Activated gamma-delta T cell (primary cell): ENCODE measurements at places on chromosomes 1 and 21.
A peak's percentile ranks its signal among the peaks of the same experiment; 100 is the strongest.

- no peak for DNase-seq
These were observed 33.7 kb upstream of the KIRREL1 start for GRCh38 chr1:157959750-157960149.

DNA sequence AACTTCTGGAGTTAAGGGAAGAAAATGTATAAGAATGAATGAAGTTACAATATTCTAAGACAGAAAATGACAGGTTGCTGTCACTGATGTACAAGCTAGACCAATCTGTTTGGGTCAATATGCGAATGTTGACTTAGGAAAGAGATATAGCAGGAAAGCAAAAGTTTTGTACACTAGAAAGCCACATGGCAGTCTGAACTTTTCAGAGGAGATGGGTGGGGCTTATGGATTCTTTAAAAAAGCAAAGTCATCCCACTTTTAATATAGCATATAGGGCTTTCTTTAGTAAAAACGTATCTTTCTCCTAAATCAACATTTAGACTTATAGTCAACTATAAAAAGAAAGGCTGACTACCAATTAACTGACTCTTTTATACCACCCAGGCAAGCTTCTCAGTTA, 381.2 kb downstream of the PTPRC start:
- no peak for DNase-seq

GRCh38 chr1:203166192-203166940, 9.3 kb downstream of the MYBPH start:
- no peak for DNase-seq

GRCh38 chr1:78587211-78587610, 33.0 kb upstream of the IFI44L start:
- DNase-seq = no peak

DNA sequence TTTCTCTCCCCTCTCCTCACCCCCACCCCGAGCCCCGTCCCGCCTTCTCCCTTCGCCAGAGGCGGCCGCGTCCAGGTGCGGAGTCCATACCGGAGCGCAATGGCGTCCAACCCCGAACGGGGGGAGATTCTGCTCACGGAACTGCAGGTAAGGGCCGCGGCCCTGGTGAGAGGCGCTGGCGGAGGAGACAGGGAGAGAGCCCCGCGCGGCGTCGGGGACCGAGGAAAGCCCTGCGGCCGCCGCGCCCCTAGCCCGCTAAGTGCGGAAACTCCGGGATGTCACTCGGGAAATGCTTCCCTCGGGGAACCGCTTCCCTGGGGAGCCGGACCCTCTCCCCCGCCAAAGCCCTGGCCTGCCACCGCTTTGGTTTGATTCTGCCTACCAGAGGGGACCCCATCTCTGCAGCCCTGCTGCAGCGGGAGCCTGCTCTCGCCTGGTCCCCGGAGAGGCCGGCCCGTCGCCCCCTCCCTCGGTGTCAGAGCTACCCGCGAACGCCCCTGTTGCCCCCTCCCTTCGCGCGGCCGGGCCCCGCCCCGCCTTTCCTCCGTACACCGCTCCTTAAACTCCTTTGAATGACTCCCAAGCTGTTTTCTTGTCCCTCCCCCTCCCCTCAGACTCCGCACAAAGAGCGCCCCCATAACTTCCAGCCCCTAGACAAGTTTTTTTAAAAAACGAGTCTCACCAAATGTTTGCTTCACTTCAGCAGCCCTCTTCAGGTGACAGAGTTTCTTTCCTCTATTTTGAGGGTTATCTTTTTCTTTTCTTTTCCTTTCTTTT, 597 bp downstream of the PKN2 start:
- peak; percentile 51 for DNase-seq

DNA sequence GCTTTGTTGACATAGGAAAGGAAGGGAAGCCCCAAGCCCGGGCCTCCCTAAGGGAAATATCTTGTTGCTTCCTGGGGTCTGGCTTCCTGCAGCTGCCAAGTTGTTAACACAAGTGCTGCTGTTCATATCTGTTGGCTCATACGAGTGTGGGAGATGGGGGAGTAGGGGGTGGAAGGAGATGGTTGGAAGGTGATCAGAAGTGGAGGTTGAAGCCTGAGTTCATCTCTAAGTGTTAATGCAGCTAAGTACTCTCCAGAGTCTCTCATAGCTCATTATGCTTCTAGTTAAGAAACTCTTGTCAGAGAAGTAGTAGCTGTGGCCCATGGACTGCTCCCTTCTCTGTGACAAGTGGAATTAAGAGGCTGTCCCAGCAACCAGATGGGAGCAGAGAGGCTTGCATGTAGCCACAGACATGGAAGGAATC, 319.2 kb upstream of the SPAG17 start:
- no peak for DNase-seq

- no peak for DNase-seq
These were observed 26.8 kb downstream of the ELK4 start for GRCh38 chr1:205604825-205605505.

- DNase-seq = no peak
These were observed 10.9 kb downstream of the MORC3 start for GRCh38 chr21:36330904-36331303.

DNA sequence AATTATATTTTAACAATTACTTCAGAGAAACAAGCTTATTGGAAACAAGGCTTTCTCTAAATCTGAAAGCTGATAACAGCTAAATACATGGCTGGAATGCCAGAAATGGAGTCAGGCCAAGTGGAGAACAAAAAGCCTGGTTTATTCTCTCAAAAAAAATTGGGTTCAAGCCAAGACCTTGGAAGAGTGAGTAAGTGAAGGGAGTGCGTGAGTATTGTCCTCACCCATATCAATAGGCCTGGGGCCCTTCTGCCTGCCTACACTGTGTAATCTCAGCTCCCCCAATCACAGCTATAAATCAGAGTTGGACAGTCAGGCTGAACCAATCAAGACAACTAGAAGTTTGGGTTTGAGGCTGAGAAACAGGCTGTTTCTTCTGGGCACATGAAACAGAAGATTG, 7.4 kb downstream of the KYAT3 start:
- no peak for DNase-seq

- DNase-seq = no peak
These were observed 37.2 kb upstream of the DDAH1 start for GRCh38 chr1:85502171-85502570.

DNA sequence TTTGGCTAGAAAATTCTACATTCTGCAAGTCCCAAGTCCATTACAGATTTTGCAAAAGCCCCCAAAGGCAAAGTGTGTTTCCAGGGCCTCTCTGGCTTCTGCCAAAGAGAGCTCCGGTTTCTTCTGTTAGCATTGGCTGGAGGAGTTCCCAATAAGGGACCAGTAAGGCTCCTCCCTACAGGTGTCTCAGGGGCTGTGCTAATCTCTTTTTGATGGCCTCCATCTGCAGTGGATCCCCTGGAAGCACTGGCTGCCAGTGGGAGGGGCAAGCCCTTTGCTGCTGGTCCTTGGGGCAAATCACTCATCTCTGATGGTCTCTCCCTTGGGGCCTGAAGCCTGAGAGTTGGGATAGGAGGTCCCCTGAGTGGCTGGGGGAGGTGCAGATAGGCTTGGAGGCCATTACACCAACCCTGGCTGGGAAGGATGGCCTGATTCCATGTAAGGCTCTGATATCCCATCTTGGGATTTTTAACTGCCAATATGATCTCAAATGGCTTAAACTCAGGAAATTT, 89.1 kb upstream of the USP24 start:
- no peak for DNase-seq

DNA sequence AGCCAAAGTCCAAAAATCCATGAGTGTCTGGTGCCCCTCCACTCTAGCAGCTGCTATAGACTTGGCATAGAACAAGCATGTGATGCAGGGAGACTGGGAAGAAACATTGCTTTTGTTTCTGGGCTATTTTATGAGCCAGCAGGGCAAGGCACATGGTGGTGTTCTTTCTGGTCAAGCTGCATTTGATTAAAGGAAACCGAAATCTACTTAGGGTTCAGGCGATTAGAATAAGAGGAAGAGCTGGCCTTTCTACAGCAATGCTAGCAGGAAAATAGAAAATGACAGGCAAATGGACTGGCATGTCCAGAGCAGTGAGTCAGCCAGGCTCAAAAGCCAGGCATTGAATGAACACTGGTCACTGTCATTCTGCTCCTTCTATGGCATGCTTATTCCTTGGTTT, 28.5 kb upstream of the ARHGAP29 start:
- no peak for DNase-seq

DNA sequence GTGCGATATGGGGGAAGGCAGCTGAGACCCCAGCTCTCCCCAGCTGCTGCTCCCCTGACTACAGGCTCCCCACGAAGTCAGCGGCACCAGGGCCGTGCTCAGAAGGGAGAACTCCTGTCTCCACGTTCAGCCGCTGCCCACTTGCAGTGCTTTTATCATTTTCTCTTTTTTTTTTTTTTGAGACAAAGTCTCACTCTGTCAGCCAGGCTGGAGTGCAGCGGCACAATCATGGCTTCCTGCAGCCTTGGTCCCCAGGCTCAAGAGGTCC, 933 bp upstream of the FTCD start:
- no peak for DNase-seq

DNA sequence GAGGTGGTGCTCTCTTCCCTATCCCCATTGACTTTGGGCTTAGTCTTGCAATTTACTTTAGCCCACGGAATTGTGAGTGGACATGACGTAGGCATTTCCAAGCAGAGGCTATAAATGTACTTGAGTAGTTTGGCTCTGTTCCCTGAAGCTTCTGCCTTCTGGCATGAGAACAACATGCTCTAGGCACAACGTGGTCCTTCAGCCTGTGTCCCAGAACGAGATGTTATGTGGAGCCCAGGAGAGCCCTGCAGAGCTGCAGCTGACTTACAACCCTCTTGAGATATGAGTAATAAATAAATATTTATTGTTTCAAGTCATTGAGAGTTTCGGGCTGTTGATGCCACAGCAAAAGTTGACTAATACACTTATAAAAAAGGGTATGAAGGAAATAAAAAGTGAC, 105.2 kb upstream of the HMGB4 start:
- DNase-seq = no peak

- no peak for DNase-seq
These were observed 37.2 kb upstream of the NPL start for GRCh38 chr1:182752077-182752988.

DNA sequence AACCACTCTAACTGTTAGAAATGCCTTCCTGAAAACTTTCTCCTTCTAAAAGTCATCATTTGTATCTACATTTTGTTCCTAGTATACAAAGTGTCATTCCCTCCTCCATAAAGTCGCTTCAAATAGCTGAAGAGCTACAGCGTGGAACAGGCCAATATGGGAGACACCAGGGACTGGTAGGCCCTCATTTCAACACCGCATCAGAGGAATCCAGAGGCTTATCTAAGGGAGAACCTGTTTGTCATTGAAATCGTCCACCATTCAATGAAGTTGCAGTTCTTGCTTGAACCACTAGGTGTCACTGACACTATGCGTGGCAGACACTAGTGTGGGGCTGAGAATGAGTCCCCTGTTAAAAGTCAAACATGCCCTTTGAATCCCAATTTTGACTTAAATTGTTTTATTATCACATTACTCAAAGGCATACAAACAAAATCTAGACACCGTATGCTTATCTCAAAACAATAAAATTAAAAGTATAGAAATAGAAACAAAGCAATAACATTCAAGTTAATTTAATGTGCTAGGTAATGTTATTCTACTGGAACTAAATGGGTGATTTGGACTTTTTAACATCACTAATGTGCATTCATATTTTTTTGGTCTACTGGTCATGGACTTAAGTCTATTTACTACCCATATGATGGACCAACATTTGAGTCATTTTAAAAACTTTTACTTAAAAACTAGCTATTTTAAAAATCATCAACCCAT, 182.3 kb downstream of the FCRL5 start:
- no peak for DNase-seq

DNA sequence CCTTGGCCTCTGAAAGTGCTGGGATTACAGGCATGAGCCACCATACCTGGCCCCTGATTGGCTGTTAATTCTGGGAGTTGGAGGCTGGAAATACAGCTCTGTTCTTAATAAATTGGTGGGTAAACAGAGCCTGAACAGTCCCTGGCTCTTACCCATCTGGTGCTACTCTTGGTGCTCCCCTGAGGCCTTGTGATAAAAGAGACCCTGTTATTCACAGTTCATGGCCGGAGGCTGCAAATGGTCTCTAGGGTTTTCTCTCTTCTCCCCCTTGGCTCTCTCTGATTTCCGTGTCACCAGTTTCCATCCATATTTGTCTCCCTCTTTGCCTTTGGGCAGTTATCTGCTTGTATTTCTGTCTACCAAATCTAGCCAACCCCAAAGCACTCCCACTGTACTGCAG, 17.2 kb downstream of the NFASC start:
- no peak for DNase-seq

DNA sequence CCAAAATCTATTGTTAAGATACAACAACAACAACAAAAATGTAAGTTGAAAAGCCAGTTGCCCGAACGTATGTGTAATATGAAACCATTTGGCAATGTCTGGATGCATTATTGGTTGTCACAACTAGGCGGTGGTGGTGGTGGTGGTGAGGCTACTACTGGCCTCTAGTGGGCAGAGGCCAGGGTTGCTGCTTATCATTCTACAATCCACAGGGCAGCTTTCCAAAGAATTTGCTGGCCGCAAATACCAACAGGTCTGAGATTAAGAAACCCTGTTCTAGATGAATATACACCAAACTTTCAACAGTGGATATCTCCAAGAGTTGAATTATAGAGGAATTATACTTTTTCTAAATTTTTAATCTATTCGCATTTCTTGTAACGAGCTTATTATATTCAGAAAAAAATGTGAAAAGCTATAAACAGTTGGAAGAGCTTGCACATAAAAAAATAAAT, 26.8 kb upstream of the ZNF697 start:
- no peak for DNase-seq

DNA sequence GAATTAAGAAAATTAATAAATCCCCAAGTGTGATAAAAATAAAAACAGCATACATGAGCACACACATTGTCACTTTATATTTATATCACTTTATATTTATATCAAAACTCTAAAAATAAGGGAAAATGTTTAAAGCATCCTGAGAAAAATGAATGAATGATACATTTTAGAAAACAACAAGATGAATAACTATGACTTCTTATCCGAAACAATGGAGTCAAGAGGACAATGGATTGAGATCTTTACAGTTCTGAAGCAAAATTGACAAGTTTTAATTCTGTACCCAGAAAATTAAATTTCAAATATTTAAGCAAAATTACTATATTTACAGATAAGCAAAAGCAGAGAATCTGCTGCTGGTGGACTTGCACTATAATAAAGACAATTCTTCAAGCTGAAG, 512.6 kb downstream of the MRPL39 start:
- DNase-seq = no peak

GRCh38 chr1:152869808-152870419, 8.2 kb upstream of the SMCP start:
- DNase-seq = no peak

DNA sequence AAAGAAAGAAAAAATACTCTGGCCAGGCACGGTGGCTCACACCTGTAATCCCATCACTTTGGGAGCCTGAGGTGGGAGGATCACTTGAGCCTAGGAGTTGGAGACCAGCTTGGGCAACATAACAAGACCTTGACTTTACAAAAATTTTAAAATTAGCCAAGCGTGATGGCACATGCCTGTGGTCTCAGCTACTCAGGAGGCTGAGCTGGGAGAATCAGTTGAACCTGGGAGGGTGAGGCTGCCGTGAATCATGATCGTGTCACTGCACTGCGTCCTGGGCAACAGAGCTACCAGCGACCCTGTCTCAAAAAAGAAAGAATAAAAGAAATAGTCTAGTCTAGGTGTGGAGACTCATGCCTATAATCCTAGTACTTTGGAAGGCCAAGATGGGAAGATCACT, 22.3 kb downstream of the RRP1B start:
- DNase-seq = no peak

GRCh38 chr1:153728305-153729066, 636 bp downstream of the INTS3 start:
- DNase-seq = no peak
